ENCODE measurements at places on chromosomes 12 and 14.

DNA sequence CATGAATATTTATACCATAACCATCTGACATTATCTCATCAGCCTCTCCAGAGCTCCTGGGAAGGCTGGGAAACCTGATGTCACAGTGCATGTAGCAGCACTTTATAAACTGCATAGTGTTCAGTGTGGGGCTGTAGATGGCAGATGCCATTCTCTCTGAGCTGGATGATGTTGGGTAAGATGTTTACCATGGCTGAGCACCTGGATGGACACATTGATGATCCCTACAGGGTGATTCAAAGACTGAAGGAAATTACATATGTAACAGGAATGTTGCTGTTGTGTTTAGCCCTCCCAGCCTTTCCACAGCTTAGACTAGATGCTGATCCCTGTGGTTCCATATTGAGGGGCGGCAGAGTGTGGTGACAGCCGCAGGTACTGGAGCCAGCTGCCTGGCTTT, 37.4 kb downstream of the IFT43 start:
- DNase-seq: no peak

GRCh38 chr12:4164559-4165558, 108.7 kb upstream of the CCND2 start:
- peak; percentile 62 for DNase-seq

GRCh38 chr12:109267361-109267760, 41.7 kb downstream of the FOXN4 start:
- DNase-seq: no peak

GRCh38 chr12:90794212-90794611, 160.8 kb downstream of the CCER1 start:
- DNase-seq: no peak

DNA sequence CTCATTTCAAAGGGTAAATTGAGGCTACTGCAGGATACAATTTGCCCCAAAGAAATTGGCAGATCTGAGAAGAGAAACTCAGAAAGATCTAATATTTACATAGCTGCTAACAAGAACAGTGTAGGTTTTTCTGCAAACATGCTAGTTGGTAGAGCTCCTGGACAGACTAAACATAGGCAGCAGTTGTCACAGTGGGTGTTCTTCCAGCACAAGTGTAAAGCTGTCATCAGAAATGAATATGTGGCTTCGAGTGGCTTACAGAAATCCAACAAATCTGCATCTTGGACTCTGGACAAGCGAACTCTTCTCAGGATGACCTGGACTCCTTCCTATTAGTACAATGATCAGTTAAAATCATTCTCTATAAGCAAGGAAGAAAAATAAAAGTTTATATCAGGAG, 5.9 kb downstream of the CBX5 start:
- DNase-seq: no peak

All from activated CD8-positive, alpha-beta memory T cell treated with anti-CD3 and anti-CD28 coated beads, Interleukin-2, amount 50 U/mL, for 4 hours (primary cell).